ENCODE measurements at places on chromosomes 13 and 19. TPM values are rescaled to one million over a fixed set of nuclear protein-coding genes. Genes with fewer than 3 reads are reported as not detected.

Gene CPB2
- not detected for total RNA-seq

- DNase-seq = no peak
Measured at GRCh38 chr13:51734786-51735185, 69.2 kb downstream of the DHRS12 start.

- peak; percentile 48 for DNase-seq
Measured at GRCh38 chr19:31351056-31351854, 2.0 kb upstream of the TSHZ3 start.

GRCh38 chr13:109422161-109422560 is 364.2 kb downstream of the IRS2 start:
- DNase-seq = no peak

DNA sequence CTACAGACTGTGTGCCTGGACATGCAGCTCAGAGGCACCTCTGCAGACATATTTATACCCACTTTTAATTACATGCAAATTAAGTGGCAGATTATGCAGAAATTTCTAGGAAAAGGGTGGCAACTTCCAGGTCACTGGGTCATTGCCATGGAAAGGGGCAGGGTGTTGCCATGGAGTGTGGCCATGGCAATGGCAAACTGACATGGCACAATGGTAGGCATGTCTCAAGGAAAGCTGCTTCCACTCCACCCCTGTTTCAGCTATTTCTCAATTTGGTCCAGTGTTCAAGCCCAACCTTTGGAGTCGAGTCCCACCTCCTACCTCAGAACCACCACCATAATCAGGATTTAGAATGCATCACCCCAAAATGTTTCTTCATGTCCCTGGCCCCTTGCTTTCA is 170.7 kb upstream of the TSHZ3 start:
- no peak for DNase-seq

- DNase-seq = peak; percentile 86
Measured at GRCh38 chr13:60590800-60591747, 194.1 kb downstream of the TDRD3 start.

GRCh38 chr19:15173746-15174404 is 26.9 kb downstream of the NOTCH3 start:
- DNase-seq = no peak

Gene CCL25
- not detected for total RNA-seq

Gene OSCAR
- not detected for total RNA-seq

GRCh38 chr19:50649433-50650391 is at the start of gene C19orf81:
Gene C19orf81, plus strand, starts transcription at chr19:50649445. Its CDS starts 0 bp downstream, at chr19:50649445.
- peak; percentile 50 for DNase-seq

Measured in cardiac muscle cell (in vitro differentiated cells and primary cell).